ENCODE measurements at places on chromosomes 4 and X. TPM values are rescaled to one million over a fixed set of nuclear protein-coding genes. Genes with fewer than 3 reads are reported as not detected.

ARHGAP4 gene
- total RNA-seq: 5.3 TPM

EPGN gene
- not detected for total RNA-seq

STAP1 gene
- total RNA-seq: not detected

GPAT3 gene
- not detected for total RNA-seq

MFAP3L gene
- 2.1 TPM for total RNA-seq

C4orf50 gene
- not detected for total RNA-seq

MAGEB1 gene
- not detected for total RNA-seq

SATL1 gene
- total RNA-seq: not detected

PCYT1B gene
- total RNA-seq: 1.0 TPM

NUDT11 gene
- 12.8 TPM for total RNA-seq

MAP3K15 gene
- total RNA-seq: not detected

CENPVL1 gene
- total RNA-seq: not detected

RAI2 gene
- 0.27 TPM for total RNA-seq

VGLL1 gene
- total RNA-seq: not detected

DRP2 gene
- not detected for total RNA-seq

NDNF gene
- total RNA-seq: 0.24 TPM

CCDC120 gene
- 8.5 TPM for total RNA-seq

FAM241A gene
- total RNA-seq: 0.19 TPM

PF4V1 gene
- 0.78 TPM for total RNA-seq

PCDH19 gene
- total RNA-seq: 1.7 TPM

NSDHL gene
- 14.7 TPM for total RNA-seq

MED12 gene
- 58.5 TPM for total RNA-seq

RBMXL3 gene
- total RNA-seq: not detected

MND1 gene
- 1.8 TPM for total RNA-seq

PPP2R2C gene
- not detected for total RNA-seq

GSPT2 gene
- total RNA-seq: 15.3 TPM

METAP1 gene
- total RNA-seq: 25.3 TPM

TMEM47 gene
- total RNA-seq: 51.6 TPM

RGS12 gene
- 32.5 TPM for total RNA-seq

NR0B1 gene
- not detected for total RNA-seq

PASD1 gene
- total RNA-seq: not detected

BMPR1B gene
- total RNA-seq: 2.4 TPM

COX7B2 gene
- total RNA-seq: not detected

TSPAN7 gene
- total RNA-seq: 0.40 TPM

SLC38A5 gene
- total RNA-seq: not detected

CHST7 gene
- 14.8 TPM for total RNA-seq

INTU gene
- 6.0 TPM for total RNA-seq

GYPA gene
- total RNA-seq: not detected

Measured in osteocyte (in vitro differentiated cells).